ENCODE measurements at places on chromosomes 12 and 14.

GRCh38 chr14:42323426-42323825, 716.8 kb downstream of the LRFN5 start:
- DNase-seq, result no peak

GRCh38 chr12:22641353-22642053, 16.5 kb downstream of the ETNK1 start:
- DNase-seq, result no peak

- no peak for DNase-seq
Observed at GRCh38 chr12:121209221-121209620, 708 bp upstream of the P2RX4 start.

- no peak for DNase-seq
Observed at GRCh38 chr12:33529810-33530209, 90.2 kb upstream of the SYT10 start.

GRCh38 chr12:91406920-91407341, 224.3 kb upstream of the DCN start:
- DNase-seq, result no peak

GRCh38 chr14:85533861-85534291, 3.9 kb downstream of the FLRT2 start:
- no peak for DNase-seq

DNA sequence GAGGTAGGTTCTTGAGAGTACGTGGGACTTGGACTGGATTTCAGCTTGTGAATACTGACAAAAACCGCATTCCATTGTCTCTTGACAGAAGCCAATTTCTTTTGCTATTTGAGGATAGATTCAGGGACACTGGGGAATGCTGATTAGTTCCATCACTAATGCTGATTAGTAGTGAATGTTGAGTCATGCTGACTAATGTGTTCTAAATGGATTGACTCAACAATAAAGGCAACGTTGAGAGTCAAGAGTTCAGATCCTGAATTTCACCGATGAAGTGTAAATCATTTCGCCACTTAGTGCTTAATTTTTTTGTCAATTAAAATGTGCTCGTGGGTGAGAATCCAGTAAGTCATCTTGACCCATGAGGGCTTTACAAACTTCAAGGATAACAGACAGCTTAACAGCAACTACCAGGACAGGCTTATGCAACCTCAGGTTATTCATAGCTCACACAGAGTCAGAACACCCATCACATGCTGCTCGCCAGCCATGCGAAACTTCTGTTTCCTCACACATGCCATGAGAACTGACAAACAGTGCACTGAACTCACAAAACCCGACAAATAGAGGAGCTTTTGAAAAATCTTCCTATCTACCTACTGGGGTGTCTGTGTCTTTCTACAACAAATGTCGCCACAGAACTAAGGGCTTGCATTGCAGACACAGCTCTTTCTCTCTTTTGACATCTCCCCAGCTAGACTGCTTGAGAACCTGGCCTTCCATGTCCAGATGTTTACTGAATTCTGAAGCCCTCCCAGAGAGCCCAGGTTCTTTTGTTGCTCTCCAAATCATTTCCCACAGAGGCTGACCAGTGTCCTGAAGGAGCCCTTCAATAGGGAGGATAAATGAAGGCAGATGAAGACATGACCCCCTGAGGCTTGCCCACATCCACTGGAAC, 316.4 kb downstream of the ZFP36L1 start:
- DNase-seq, result no peak

DNA sequence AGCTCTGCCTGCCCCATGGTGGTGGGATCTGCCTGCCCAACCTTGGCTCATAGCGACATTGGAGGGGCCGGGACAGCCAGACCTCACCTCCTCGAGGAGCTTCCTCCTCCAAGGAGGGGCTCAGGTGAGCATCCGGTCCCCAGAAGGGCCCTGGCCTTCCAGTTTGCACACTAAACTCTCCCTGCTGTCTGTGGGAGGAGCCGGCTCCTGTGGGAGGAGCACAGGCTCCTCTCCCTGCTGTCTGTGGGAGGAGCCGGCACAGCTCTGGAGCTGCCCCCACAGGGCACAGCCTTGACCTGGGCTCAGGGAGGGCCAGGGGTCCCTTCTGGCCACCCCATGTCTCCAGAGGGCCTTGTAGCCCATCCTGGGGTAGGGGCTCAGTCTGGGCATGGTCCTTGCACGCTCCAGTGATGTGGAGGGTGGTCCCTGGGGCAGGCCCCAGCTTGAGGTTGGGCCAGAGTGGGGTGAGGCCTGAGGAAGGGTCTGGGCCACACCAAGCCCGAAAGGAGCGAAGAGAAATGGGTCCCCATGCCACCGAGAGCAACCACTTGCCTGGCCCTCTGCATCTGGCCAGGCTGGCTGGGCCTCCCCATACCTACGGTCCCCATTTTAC, 147.5 kb upstream of the C14orf180 start:
- no peak for DNase-seq

DNA sequence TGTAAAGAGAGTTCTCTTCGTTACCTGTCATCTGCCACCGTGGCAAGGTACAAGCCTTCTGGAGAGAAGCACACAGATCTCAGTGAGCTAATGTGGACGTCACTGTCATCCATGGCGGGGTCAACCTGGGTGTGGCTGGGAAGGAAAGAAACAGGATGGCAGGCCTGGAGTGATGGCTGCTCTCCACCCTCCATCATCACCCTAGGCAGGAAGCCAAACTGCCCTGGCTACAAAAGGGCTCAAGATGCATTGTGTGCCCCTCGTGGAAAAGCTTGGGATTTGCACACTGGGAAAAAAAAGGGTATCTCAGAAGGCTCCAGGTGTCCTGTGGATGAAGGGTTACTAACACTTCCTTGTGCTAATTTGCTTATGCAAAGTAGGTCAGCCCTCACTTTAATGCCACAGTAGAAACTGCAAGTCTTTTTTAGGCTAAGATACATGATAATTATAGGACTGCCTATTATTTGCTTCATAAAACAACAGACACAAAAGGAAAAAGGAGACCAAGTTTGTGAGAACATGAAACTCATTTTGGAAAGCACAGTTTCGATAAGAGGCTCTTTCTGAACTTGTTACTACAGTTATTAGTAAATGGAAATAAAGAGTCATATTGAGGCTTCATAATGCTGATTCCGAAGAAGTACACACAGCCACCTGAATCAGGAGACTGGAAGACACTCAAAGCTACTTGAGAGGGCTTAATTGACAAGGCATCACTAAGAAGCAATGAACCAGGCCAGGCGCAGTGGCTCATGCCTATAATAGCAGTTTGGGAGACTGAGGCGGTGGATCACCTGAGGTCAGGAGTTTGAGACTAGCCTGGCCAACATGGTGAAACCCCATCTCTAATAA, 18.9 kb downstream of the RFC5 start:
- DNase-seq, result no peak

DNA sequence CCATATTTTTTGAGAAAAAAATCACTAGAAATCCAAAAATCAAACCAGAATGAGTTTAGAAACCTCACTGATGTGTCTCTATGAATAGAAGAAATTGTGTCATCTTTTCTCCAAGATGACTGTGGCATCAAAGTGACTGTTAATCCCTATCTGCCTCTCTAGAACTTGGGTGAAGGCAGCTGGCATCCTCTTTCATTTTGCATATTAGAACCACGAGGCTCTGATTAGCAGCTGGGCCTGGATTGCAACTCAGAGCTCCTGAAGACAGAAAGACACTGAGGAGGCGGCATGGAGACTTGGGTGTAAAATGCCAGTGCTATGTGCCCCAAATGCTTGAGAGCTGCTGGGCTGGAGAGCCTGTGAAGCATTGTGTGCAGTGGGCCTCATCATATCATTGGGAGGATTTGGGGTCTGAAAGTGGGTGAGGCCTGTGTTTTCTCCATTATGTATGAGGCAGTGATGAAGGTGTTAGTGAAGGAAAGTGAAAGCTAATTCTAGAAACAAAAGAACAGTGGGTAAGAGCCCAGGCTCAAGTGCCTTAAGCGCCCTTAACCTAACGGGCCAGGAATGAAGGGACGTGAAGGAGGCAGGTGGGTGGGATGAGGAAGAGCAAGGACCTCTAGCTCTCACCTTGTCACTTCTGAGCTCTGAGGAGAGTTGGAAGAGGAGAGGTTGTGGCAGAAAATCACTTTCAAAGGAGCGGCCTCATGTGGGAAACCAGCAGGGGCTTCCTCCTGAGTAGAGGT, 26.2 kb downstream of the NKX2-8 start:
- peak; percentile 55 for DNase-seq

DNA sequence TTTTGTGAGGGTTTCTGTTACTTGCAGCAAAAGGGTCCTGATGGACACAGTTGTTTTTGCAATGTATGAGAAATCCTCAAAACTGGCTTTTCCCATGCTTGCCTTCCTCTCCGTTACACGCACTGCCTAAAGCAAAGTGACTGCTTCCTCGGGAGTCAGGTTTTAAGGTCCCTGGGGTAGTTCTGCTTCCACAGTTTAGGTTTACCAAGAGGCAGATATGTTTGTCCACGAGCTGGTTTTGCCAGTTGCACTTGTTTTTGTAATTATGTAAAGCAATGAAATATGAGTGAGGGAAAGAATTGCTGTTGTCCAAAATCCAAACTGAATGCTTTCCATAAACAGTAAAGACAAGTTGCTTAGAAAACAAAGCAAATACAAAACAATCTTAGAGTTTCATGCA, 290.7 kb upstream of the AMIGO2 start:
- DNase-seq, result no peak

- no peak for DNase-seq
Observed at GRCh38 chr12:100721169-100721568, 73.4 kb upstream of the ANO4 start.

GRCh38 chr12:95380997-95381786, 92.8 kb upstream of the METAP2 start:
- no peak for DNase-seq

GRCh38 chr12:28899951-28900350, 249.1 kb upstream of the FAR2 start:
- DNase-seq, result no peak

DNA sequence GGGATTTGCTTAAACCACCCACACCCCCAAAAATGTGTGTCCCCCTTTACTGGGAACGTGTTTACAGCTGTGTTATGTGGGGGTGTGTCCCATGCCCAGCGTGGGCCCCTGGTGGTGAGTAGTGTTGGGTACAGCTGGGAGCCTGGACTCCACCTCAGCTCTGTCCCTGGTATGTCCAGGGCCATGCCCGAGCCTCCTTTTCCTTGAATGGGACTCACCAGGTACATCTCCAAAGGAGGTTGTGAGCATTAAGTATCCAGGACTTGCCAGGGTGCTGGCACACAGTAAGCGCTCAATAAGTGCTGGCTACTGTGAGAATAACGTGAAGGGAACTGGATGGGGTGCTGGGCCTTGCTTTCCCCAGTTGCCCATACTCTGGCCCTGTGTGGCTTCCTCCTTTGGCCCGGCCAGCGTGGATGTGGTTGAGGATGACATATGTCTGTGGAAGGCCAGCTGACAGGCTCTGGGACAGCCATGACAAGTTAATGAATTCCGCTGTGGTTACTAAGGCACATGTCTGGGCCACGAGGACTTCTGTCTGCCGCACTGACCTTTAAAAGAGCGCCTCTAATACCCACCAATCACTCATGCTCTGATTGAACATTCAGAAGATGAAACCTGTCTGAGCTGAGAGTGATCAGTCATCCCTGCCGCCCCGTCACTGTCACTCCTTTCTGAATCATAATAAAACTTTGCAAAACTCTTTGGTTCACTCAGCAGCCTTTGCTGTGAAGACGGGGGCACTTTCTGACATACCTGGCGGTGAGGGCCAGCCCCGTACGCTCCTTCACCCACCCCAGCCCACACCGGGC, 74.7 kb downstream of the DIO3 start:
- no peak for DNase-seq

- no peak for DNase-seq
Observed at GRCh38 chr12:81146228-81147225, 68.6 kb downstream of the ACSS3 start.

- DNase-seq, result no peak
Observed at GRCh38 chr14:48725051-48725734, 861.0 kb downstream of the RPS29 start.

GRCh38 chr12:2259369-2259768, 206.6 kb downstream of the CACNA1C start:
- DNase-seq, result no peak

GRCh38 chr12:50488801-50489200, 16.0 kb upstream of the DIP2B start:
- DNase-seq, result no peak

- DNase-seq, result no peak
Observed at GRCh38 chr14:83342590-83342989, 1808.9 kb upstream of the SEL1L start.

- DNase-seq, result no peak
Observed at GRCh38 chr14:100165376-100165775, 5.9 kb upstream of the DEGS2 start.

GRCh38 chr12:45991284-45992249, 1.2 kb upstream of the SCAF11 start:
- peak; percentile 70 for DNase-seq

- no peak for DNase-seq
Observed at GRCh38 chr14:73814153-73814552, 37.5 kb upstream of the PTGR2 start.

- peak; percentile 82 for DNase-seq
Observed at GRCh38 chr12:98587084-98587483, 6.4 kb upstream of the SLC25A3 start.
